KG1 (cell line): ENCODE measurements at places on chromosomes 12 and 14.

- no peak for DNase-seq
These were observed 113.0 kb downstream of the ADCK1 start for GRCh38 chr14:77912754-77913556.

GRCh38 chr12:49673446-49674317, 33.5 kb downstream of the FMNL3 start:
- no peak for DNase-seq

DNA sequence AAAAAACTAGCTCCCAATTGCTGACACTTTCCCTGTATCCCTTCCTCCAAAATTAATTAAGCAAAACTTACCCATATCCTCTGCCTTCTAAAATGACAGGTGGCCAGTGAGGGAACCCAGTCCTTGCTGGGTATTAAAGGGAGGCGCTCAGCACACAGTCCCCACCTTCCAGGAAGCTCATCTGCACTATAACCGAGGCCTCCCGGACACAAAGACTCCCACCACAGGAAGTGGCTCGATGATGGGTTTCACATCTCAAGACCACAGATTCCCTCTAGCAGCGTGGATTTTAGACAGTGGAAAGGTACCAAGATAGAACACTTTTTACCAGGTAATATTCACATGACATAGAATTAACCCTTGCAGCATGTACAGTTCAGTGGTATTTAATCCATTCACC, 126.8 kb upstream of the NCOR2 start:
- peak; percentile 22 for DNase-seq

GRCh38 chr14:38208618-38209562, 1.2 kb downstream of the SSTR1 start:
- DNase-seq = no peak

GRCh38 chr12:25587346-25587745, 34.3 kb upstream of the LMNTD1 start:
- no peak for DNase-seq

- no peak for DNase-seq
These were observed 13.2 kb downstream of the SLC2A14 start for GRCh38 chr12:7859552-7859951.

DNA sequence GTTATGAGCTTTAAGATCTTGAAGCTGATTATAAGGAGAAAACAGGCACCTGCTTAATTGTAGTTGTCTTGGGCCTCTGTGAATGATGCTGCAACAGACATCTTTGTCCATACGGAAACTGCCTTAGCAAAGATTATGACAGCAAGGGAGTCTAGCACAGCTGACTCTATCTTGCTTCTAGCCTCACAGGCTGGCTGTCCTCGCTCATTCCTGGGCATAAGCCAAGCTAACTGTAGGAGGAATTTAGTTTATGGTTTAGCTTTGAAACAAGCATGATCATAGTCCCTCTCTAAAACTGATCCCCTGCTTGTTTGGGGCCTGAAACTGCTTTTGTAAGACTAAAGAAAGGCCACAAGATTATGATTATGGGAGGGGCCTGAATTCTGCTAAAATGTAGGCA, 74.3 kb upstream of the C14orf132 start:
- DNase-seq = no peak

- no peak for DNase-seq
These were observed 145.2 kb downstream of the PRIMA1 start for GRCh38 chr14:93643127-93643526.

DNA sequence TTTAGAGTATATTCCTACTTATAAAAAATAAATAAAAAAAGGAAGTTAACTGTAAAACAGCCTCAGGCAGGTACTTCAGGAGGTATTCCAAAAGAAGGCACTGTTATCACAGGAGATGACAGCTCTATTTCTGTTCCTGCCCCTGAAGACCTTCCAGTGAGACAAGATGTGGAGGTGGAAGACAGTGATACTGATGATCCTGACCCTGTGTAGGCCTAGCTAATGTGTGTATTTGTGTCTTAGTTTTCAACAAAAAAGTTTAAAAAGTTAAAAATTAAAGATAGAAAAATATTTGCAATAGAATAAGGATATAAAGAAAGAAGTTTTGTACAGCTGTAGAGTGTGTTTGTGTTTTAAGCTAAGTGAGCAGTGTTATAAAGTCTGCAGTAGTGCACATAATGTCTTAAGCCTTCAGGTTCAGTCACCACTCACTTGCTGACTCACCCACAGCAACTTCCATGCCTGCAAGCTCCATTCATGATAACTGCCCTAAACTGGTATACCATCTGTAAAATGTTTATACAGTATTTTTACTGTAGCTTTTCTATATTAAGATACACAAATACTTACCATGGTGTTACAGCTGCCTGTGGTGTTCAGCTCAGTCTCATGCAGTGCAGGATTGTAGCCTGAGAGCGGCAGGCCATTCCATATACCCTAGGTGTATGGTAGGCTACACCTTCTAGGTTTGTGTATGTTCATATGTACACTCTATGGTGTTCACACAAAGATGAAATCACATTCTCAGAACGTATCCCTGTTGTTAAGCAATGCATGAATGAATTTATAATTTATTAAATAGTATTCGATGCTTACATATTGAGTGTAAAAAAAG, 121.1 kb downstream of the ANO6 start:
- no peak for DNase-seq
